Thymus (tissue), 14 donors: ENCODE measurements at places on chromosomes 1 and 21. TPM values are rescaled to one million over a fixed set of nuclear protein-coding genes. Genes with fewer than 3 reads are reported as not detected.

DNA sequence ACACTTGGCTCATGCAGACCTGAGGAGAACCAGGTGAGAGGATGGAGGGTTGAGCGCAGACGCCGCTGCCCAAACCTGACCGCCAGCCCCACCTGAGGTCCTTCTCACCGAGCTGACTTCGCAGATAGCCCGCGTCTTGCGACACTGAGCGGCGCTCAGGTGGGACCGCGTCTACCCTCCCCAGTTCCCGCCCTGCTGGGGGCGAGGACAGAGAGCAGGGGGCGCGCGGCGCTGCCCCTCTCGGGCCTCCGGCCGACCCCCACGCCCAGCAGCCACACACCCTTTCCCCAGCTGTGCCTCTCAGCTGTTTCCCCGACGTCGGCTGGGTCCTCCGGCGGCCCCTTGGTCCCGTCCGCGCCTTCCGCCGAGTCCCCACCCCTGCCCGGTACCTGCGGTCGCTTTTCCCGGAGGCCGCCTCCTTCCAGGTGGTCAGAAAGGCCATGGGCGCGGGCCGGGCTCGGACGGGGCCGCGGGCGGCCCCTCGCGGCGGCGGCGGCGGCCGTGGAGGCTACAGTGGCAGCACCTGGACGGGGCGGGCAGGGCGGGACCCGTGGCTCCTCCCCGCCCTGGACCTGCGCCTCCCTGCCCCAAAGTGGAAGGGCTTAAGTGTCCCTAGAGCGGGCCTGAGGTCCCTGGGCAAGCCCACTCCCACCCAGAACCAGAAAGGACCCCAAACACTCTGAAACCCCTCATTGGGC is 14.4 kb upstream of the TTC39A start:
- H3K27me3 ChIP-seq: peaks cover 47% of the 10 kb centered on the region
- peak overlapping the region; percentile 8 for H3K4me3 ChIP-seq
- no peaks in the 10 kb centered on the region for H3K4me1 ChIP-seq
- H3K27ac ChIP-seq: no peak overlapping the region
- H3K36me3 ChIP-seq: no peaks in the 10 kb centered on the region
- no peak for DNase-seq

GRCh38 chr1:11138952-11139351 is 39.3 kb upstream of the EXOSC10 start:
- H3K4me1 ChIP-seq: no peaks in the 10 kb centered on the region
- no peaks in the 10 kb centered on the region for H3K27me3 ChIP-seq
- peaks cover 46% of the 10 kb centered on the region for H3K36me3 ChIP-seq
- H3K27ac ChIP-seq: no peak overlapping the region
- DNase-seq: no peak

- no peak overlapping the region for H3K27ac ChIP-seq
- no peaks in the 10 kb centered on the region for H3K36me3 ChIP-seq
- no peaks in the 10 kb centered on the region for H3K4me1 ChIP-seq
- no peak for DNase-seq
- H3K27me3 ChIP-seq: no peaks in the 10 kb centered on the region
Measured at GRCh38 chr1:210641582-210641981, 312.9 kb downstream of the HHAT start.

Gene HFM1
- total RNA-seq: 0.85 TPM

Gene TMEM50B
- total RNA-seq: 14.3 TPM

GRCh38 chr1:207429963-207430362 is 24.2 kb upstream of the CR2 start:
- DNase-seq: no peak
- H3K27ac ChIP-seq: no peak overlapping the region
- H3K4me3 ChIP-seq: no peak overlapping the region
- no peaks in the 10 kb centered on the region for H3K36me3 ChIP-seq
- H3K4me1 ChIP-seq: no peaks in the 10 kb centered on the region

- H3K4me3 ChIP-seq: no peak overlapping the region
- no peaks in the 10 kb centered on the region for H3K27me3 ChIP-seq
- peaks cover 3% of the 10 kb centered on the region for H3K4me1 ChIP-seq
- no peak overlapping the region for H3K27ac ChIP-seq
- no peak for DNase-seq
Measured at GRCh38 chr1:212819726-212820125, 27.7 kb downstream of the SPATA45 start.

Gene FALEC
- 0.19 TPM for total RNA-seq

Gene CD53
- 166 TPM for total RNA-seq

DNA sequence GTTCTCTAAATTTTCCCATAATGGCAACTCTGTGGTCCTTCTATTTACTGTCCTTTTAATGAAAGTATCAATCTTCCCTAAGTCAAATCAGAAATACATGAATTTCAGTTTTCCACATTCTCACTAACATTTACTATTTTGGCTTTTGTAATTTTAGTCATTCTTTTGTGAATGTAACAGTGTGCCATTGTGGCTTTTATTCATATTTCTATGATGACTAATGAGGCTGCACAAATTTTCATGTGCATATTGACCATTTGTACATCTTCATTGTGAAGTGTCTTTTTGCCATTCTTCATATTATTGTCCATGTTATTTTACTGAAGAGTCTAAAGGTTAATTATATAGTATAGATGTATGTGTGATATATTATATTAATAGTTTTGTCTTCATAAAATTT is 431.0 kb upstream of the BRINP3 start:
- H3K27ac ChIP-seq: no peak overlapping the region
- no peaks in the 10 kb centered on the region for H3K36me3 ChIP-seq
- H3K27me3 ChIP-seq: no peaks in the 10 kb centered on the region
- DNase-seq: no peak
- H3K4me1 ChIP-seq: no peaks in the 10 kb centered on the region
- H3K4me3 ChIP-seq: no peak overlapping the region

DNA sequence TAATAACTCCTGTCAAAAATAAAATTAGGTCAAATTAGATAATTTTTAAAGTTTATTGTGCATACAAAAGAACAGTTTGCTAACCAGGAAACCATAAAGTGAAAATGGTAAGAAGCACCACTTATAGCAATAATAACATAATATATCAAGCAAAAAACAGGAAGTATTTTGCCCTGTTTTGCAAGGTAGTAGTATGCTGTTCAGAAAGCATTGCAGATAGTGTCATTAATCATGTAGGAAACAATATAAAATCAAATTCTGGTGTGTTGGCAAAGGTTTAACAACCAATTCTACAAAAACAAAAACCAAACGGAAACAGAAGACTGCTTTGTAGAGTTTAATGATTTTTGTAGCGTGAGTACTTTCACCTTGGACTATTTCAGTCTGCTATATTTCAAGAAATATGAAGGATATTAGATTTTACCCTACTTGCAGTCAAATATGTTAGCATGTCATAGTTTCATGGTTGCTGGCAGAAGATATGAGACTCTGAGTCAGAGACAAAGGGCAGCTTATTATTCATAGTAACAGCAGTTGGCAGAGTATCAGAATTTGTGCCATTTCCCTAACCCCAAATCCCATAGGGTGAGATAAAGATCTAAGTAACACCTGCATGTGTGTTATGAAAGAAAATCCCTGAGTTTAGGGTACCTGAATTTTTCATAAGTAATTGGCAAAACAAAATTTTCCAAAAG is 729.0 kb upstream of the BRINP3 start:
- DNase-seq: no peak
- no peaks in the 10 kb centered on the region for H3K27me3 ChIP-seq
- H3K4me1 ChIP-seq: no peaks in the 10 kb centered on the region
- H3K36me3 ChIP-seq: no peaks in the 10 kb centered on the region

- H3K27me3 ChIP-seq: no peaks in the 10 kb centered on the region
- peak; percentile 48 for DNase-seq
- peak overlapping the region; percentile 68 for H3K4me3 ChIP-seq
- H3K4me1 ChIP-seq: peaks cover 27% of the 10 kb centered on the region
Measured at GRCh38 chr1:31788825-31789256, 24.7 kb upstream of the ADGRB2 start.

DNA sequence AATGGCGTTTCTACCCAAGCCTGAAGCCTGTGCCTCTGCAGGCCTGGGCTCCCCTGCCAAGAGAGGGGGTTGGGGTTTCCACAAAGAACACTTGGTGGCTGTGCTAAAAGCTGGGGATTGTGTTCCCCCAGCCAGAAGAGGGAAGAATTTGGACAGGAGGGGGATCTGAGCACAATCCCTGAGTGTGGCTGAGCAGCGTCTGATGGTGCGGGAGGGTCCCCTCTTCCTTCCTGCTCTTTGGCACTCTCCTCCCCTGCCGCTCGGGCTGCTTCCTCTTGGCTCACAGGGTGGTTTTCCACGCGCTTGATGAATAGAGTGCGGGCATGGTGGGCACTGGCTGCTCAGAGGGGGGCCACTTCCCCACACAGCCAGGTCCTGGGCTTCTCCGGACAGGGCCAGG is 3.7 kb downstream of the GPR37L1 start:
- no peak for DNase-seq
- no peak overlapping the region for H3K27ac ChIP-seq
- H3K4me1 ChIP-seq: peaks cover 8% of the 10 kb centered on the region
- no peak overlapping the region for H3K4me3 ChIP-seq
- no peaks in the 10 kb centered on the region for H3K27me3 ChIP-seq

DNA sequence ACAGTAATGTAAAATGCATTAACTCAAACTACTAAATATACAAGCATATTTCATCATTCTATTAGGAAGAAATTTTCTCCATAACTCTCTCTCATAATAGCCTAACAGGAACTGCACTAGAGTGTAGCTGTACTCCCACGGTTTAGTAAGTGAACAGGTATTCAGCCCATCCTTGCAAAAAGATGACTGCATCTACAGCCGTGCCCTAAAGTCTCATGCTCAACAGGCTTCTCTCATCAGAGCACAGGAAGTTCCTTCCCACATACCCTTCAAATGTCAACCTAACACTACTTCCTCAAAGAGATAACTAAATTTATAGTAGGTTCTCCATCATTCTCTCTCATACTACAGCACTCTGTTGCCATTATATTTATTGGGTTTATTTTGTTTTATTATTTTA is 251.6 kb downstream of the AKT3 start:
- H3K27me3 ChIP-seq: no peaks in the 10 kb centered on the region
- no peak overlapping the region for H3K27ac ChIP-seq
- H3K36me3 ChIP-seq: no peaks in the 10 kb centered on the region
- peak; percentile 40 for DNase-seq

- no peaks in the 10 kb centered on the region for H3K27me3 ChIP-seq
- H3K4me1 ChIP-seq: peaks cover 6% of the 10 kb centered on the region
- H3K4me3 ChIP-seq: peak overlapping the region; percentile 86
- DNase-seq: peak; percentile 82
- H3K27ac ChIP-seq: peak overlapping the region; percentile 96
Measured at GRCh38 chr1:244969355-244970235, 105.3 kb upstream of the HNRNPU start.

Gene C1orf167
- total RNA-seq: 0.14 TPM

GRCh38 chr1:241308011-241308410 is 49.0 kb downstream of the RGS7 start:
- H3K27ac ChIP-seq: no peak overlapping the region
- H3K36me3 ChIP-seq: no peaks in the 10 kb centered on the region
- no peaks in the 10 kb centered on the region for H3K4me1 ChIP-seq
- no peak overlapping the region for H3K4me3 ChIP-seq

DNA sequence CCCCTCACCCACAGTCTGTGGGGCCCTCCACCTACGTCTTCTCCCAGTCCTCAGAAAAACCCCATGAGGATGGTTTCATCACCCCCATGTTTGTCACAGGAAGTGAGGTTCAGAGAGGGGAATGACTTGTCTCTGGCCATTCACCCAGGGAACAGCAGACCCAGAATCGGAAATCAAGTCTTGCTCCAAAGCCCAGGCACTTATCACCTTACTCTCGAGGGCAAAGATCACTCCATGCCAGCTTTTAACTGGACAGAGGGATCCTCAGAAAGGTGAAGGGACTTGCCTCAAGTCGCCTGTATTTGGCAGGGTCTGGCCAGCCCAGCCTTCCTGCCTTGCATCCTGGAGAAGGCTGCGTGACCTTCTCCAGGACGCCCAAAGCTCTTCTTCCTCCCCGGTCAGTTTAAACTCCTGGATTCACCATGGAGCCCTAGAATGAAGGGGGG is 57.9 kb upstream of the SSBP3 start:
- H3K27ac ChIP-seq: no peak overlapping the region
- no peak overlapping the region for H3K4me3 ChIP-seq
- no peaks in the 10 kb centered on the region for H3K27me3 ChIP-seq
- DNase-seq: no peak
- no peaks in the 10 kb centered on the region for H3K36me3 ChIP-seq
- H3K4me1 ChIP-seq: peaks cover 66% of the 10 kb centered on the region

DNA sequence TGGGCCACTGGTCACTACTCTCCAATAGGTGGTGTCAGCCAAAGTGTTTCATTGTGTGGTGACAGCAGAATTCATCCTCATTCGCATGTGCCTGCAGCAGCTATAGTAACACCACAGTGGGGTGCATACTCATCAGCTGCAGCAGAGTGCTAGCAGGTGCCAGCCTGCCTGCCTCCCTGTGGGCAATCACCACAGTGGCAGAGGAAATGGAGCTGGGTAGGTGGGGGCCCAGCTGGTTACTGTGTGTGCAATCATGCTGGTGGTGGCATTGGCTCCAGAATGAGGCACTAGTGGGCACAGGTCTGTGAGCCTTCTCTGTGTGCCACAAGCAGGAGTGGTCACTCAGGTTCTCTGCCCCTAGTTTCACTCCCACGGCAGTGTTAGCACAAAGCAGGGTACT is 579.2 kb downstream of the PTPRC start:
- no peak overlapping the region for H3K4me3 ChIP-seq
- peak overlapping the region; percentile 86 for H3K27ac ChIP-seq

Gene PODN
- total RNA-seq: 1.4 TPM

DNA sequence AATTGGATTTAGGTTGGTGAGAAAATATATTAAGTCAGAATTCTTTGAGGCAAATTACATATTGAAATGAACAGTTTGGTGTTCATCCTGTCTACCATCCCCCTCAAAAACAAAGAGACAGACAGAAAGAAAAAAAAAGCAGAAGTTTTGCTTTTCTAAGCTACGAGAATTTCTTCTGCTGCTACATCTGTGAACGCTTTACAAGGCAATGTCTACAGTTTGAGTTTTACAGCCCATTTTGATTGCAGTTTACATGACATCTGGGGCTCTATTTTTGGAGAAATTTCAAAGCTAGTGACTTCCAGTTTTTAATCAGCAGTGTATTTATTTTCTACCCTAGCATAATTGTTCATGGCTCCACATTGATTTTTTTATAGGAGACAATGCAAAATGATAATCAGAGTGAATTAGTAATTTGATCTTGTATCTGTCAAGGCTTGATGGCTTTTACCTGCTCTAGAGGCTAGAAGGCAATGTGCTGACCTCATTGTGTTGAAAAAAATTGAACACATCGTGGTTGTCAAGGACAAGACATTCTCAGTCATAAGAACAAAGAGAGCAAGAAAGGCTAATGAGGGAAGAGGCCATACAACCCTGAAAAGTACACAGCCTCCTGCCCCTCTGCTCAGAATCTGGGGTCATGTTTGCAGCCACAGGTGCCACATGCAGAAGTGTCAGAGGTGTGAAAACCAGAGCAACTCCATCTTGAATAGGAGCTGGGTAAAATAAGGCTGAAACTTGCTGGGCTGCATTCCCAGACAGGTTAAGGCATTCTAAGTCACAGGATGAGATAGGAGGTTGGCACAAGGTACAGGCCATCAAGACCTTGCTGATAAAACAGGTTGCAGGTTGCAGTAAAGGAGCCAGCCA is 201.0 kb upstream of the CAMK1G start:
- H3K36me3 ChIP-seq: no peaks in the 10 kb centered on the region
- DNase-seq: no peak
- H3K4me1 ChIP-seq: no peaks in the 10 kb centered on the region
- H3K27me3 ChIP-seq: no peaks in the 10 kb centered on the region
- no peak overlapping the region for H3K4me3 ChIP-seq

- H3K36me3 ChIP-seq: no peaks in the 10 kb centered on the region
- H3K4me3 ChIP-seq: no peak overlapping the region
- H3K4me1 ChIP-seq: no peaks in the 10 kb centered on the region
- H3K27me3 ChIP-seq: no peaks in the 10 kb centered on the region
Measured at GRCh38 chr1:62090016-62090415, 104.6 kb upstream of the L1TD1 start.
